ENCODE measurements at places on chromosomes 5 and 9.

DNA sequence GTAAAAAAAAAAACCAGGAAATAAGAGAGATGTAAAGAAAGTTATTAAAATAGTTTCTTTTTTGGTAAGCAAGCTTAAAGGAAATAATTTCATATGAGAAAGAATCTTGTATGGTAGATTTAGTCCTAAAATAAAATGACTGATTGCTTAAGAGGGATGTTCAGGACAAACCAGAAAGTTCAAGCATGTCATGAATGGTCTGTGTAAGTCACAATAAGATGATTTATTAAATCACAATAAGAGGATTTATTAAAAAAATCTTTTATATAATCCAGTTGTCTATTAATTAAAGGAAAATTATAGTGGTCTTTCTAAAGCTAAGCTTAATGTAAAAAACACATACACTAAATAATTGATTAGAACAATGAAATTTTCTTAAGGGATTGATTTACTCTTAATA is 91.8 kb upstream of the OR13F1 start:
- DNase-seq = no peak

DNA sequence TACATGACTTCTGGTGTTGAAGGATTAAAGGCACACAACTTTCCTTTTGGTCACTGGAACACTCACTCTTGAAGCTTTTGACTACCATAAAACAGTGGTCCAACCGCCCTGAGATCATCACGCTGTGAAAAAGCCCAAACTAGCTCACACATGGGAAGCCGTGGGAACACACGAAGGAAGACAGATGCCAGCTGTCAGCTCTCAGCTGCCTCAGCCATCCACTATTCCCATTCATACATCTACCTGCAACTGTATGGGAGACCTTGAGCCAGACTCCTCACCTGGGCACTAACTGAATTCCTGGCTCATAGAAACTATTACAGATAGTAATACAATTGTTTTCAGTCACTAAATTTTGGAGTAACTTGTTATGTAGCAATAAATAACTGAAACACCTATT is 246.1 kb downstream of the MSX2 start:
- DNase-seq = no peak

GRCh38 chr5:173318881-173319620 is 9.2 kb downstream of the STC2 start:
- DNase-seq = no peak

GRCh38 chr9:126488310-126488709 is 125.4 kb upstream of the LMX1B start:
- no peak for DNase-seq

- DNase-seq = no peak
These were observed 34.2 kb downstream of the MEGF10 start for GRCh38 chr5:127324756-127325155.

DNA sequence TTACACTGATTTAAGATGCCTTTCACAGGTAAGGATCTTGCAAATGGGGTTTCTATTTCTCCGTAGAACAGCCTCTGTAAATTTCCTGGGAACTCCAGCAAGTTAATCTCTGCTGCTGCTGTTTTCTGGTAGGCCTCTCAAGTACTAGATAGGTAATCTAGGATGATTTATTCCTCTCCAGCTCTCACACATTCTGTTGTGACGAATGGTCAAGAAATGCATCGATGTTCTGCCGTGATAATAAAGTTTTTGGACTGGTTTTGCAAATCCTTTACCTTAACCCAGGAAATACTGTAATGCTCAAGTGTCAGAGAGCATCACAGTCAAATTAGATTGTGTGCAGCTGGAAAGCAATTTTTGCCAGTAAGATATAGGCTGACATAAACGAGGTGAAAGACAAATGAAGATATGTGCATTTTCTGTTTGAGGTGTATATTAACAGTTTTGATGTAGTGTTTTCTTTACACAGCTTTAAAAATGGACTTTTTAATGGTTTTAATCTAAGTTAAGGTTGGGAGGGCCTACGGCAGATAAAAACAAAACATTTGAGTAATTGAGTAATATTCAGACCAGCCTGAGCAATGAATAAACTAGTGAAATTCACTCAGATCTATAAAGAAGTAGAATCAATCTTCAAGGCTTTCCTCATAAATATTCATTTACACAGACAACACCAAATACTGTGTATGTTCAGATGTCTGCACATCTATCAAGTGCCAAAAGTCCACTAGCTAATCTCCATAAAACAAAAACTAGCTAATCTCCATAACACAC is 300.6 kb upstream of the EDIL3 start:
- no peak for DNase-seq

- DNase-seq = no peak
These were observed 491.1 kb downstream of the ENC1 start for GRCh38 chr5:74149395-74149794.

DNA sequence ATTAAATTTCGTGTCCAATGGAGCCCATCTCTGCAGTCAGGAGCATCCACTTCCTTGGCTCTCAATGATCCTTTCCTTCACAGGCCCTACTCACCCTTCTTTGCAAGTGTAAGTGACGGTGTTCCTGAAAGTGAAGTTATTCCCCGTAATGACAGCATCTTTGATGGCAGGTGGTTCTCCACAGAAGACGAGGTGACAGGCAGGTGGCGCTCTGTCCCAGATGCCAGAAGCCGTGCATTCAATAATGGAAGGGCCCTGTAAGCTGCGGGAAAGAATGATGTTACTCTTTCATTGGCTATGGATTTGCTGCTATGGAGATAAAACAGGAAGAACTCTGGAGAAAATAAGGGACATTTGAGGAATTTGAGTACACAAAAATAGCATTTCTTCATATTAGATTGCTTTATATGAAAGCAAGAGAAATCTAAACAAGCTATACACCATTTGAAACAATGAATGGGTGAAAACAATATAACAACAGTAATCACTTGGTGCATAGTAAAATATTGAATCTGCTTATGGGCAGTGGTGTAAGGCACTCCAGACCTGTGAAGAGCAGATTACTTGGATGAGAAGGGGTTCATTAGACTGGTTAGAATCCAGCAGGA is 89.9 kb upstream of the TXNDC8 start:
- DNase-seq = no peak
